ENCODE measurements at places on chromosomes 7 and 10. TPM values are rescaled to one million over a fixed set of nuclear protein-coding genes. Genes with fewer than 3 reads are reported as not detected.

- peak; percentile 16 for DNase-seq
Measured at GRCh38 chr7:16728811-16729210, 24.7 kb upstream of the TSPAN13 start.

- DNase-seq, result no peak
Measured at GRCh38 chr10:61753453-61753852, 90.7 kb downstream of the CABCOCO1 start.

DNA sequence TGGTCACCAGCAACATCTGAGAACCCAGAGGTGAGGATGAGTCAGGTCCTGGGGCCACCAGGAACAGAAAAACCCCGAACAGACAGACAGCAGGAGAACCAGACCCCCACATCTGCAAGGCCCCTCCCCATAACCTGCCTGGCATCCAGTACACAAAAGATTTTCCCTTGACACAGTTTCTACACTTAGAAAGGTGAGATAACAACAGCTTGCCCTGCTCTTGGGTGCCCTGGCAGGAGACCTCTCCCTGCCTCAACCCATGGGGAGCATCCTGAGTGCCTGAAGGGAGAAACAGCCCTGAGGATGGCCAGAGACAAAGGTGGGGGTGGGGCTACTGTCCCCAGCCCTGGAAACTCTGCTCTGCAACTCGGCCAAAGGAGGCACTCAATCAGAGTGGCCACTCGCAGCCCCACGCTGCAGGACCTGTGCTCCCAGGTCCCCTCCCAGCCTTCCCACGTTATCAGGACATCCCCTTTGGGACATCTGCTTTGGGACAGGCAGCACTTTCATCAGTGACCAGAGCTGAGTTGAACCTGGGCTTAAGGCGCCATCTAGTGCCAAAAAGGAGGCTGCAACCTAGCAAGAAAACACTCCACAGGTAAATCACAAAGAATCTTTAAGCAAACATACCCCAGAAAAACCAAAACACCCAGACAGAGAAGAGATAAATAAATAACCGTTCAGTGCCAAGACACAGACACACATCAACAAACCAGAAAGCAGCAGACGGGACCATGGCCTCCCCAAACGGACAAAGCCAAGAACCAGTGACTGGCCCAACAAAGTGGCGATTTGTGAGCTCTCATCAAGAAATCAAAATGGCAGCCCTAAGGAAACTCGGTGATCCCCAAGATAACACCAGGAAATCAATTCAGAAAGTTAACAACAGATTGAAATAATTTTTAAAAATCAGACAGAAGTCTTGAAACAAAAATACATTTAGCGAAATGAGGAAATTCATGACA is 233.7 kb downstream of the PTPRN2 start:
- DNase-seq, result peak; percentile 19

DNA sequence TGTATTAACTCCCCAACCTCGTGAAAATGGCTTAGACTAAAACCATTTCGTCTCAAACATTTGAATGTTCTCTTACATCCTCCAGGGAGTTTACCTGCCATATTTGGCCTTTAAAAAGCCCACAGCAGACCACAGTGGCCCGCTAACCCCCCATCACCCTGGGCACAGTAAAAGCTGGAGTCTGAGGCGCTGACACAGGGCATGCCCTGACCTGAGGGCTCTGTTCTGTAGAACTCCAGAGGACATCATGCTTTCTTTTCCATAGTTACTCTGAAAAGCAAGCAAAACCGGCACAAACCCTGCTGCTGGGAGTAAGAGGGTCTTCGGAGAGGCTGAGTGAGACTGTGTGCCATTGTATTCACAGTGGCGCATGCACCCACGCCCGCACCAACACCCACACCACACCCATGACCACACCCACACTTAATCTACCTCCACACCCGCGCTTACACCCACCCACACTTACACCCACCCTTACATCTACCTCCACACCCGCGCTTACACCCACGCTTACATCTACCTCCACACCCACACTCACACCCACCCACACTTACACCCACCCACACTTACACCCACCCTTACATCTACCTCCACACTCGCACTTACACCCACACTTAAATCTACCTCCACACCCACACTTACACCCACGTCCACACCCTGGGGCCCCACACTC is 32.1 kb downstream of the LRRC27 start:
- peak; percentile 44 for DNase-seq

DNA sequence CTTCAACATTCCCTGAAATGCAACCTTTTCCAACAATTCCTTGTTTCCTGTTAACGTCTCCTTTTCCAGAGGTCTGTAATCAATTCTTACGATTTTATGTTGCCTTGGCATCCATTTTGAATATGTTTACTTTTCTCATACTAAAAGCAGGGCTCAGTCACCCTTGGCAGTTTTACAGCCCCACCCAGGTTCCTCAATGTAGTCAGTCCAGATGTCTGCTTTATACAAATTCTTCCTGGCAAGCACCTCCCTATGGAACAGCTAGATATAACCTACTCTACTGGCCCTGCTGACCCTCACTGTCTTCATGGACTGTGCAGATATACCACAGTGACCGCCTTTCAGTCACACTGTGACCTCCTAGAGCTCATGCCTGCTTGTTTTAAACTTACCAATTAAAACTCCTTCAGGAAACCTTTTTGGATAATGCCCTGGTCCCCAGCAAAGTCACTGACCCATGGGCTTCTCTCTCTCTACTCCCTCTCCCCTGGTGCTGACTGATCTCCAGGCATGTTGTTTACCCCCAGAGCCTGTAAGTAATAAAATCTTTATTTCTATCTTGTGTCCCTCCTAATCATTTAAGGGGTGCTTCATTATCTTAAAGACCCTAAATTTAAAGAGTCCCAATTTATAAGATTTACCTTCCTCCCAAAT is 147.1 kb upstream of the STEAP1 start:
- DNase-seq, result no peak

DNA sequence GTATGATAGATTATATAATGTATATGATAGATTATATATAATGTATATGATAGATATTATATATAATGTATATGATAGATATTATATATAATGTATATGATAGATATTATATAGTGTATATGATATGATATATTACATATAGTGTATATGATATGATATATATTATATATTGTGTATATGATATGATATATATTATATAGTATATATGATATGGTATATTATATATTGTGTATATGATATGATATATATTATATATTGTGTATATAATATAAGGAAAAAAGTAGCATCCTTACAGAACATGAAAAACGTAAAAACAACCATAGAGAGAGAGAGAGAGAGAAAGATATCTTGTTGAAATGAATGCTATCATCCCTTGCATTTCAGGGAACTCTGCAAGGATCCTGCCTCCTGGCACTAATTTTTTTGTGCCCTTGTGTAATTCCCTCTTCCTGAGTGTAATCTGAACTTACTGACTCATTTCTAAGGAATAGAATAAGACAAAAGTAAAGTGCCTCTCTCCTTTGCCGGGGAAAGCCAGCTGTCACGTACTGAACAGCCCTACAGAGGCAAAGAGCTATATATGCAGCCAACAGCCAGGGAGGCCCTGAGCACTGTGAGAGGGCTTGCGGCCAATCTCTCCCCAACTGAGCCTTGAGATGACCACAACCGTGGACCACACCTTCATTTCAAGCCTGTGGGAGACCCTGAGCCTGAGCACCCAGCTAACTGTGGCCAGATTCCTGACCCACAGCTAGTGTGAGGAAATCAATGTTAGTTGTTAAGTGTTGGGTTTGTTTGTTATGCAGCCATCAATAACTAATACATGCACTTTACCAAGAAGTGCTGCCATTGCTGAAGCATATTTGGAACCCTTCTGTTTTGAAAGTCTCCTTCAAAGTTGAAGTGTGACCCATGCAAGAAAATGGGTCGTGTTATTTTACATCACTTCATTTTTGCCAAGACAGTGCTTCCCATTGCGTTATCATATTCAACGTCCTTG is 61.1 kb upstream of the EZH2 start:
- peak; percentile 78 for DNase-seq

DNA sequence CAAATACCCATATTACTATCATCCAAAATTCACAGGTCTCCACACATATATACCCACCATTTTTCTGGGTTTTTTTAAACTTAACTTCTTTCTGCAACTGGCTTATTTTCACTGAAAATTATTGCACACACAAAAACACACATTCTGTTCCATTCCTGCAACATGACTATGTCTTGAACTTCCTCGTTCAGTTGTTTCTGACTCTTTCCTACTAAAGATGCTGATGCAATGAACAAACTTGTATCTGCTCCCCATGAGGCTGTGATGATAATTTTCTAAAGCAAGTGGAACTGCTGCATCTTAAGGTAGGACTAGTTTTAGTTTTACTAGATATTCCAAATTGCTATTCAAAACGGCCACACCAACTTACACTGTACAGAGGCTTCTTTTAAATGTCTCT is 77.7 kb downstream of the OSBPL3 start:
- peak; percentile 77 for DNase-seq

DNA sequence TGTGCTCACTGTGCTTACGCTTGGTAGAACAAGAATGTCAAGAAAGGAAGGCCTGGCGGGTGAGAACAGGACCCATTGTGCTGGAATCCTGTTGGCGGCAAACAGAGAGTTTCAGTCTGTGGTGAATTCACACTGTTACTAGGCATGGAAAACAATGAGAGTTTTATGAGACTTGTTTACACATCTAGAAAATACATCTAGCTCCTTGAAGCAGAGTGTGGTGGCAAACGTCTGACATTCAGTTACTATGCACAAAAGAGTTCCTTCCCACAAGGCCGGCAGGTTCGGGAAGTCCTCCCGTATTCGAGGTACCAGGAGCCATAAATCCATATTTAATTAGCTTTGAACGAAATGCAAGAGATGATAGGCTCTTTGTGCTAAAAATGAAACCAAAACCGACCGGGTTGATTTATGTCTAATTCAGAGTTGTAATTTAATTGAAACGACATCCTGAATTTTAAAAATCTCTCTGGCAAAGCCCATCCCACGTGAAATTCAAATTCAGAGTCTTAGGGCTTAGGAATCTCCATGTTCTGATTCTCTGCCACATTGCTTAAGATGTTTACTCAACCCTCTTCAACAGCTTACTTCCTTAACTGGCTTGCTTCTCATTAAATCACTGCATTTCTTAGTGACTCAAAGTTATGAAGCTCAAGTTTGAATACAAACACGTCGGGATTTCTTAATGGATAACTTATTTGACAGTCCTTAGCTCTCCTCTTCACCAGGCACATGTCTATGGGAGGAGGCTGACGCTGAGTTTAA is 299.9 kb upstream of the PITRM1 start:
- DNase-seq, result peak; percentile 82

- DNase-seq, result no peak
Measured at GRCh38 chr10:54667136-54667535, 133.9 kb downstream of the PCDH15 start.

GRCh38 chr7:79452032-79452494 is 1.4 kb downstream of the MAGI2 start:
- peak; percentile 95 for DNase-seq

DNA sequence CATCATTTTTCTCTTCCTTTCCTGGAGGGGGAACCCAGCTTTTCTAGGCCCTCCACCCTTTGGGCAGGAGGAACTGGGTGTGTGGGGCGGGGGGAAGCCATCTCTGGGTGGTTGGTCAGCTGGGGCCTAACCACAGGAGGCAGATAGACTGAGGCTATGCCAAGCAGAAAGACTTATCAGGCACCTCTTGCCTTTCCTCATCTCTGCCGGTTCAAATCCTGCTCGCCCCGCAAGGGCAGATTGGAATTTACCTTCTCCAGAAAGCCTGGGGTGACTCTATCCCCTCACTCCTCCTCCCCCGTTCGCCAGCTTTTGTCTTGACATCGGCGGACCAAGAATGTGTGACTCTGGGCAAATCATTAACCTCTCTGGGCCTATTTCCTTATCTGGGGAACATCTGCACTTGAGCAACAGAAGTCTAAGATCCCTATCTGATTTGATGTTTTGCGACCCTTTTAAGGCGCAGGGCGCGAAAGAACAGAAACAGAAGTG is 584 bp upstream of the GARS1 start:
- peak; percentile 63 for DNase-seq

DNA sequence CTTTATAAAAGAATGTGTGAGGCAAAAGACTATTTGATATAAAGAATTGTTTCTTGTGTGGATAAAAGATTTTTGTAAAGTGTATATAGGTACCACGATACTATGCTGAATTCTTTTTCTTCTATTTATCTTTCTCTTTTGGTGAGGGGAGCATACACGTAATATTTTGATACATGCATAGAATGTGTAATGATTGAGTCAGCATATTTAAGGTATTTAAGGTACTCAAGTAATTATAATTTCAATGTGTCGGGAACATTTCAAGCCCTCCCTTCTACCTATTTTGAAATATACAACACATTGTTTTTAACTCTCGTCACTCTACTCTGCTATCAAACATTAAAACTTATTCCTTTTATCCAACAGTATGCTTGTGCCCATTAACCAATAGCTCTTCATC is 1221.6 kb upstream of the PHF14 start:
- DNase-seq, result no peak

GRCh38 chr10:19815036-19815730 is 1.0 kb upstream of the PLXDC2 start:
- peak; percentile 17 for DNase-seq

DNA sequence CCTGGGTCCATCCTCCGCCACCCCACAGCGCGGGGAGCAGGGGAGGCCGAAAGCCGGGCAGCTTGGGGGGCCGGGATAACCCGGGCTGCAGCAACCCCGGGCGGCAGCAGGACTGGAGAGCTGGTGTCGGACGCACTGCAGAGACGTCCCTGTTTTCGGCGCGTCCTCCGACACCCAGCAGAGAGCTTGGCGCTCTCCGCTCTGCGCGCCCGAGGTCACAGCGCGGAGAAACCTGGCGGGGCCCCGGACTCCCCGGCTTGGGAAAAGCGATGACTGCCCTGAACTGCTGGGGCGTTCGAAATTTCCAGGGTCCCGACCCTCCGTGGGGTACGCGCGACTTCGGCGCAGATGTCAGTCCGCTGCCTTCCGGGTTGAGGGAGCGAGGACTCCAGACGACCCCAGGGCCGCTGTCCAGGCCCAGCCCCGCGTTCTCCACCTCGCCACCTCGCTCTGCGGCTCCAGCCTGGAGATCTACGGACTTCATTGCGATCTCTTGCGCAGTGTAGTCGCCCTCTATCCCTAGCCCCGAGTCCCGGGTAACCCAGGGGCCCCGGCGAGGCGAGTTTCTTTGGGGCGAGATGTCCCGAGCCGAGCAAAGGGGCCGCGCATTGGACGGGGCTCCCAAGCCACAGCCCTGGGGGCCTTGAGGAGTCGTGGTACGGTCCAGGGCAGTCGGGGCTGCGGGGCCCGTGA is 617 bp upstream of the FOXI2 start:
- DNase-seq, result no peak

DNA sequence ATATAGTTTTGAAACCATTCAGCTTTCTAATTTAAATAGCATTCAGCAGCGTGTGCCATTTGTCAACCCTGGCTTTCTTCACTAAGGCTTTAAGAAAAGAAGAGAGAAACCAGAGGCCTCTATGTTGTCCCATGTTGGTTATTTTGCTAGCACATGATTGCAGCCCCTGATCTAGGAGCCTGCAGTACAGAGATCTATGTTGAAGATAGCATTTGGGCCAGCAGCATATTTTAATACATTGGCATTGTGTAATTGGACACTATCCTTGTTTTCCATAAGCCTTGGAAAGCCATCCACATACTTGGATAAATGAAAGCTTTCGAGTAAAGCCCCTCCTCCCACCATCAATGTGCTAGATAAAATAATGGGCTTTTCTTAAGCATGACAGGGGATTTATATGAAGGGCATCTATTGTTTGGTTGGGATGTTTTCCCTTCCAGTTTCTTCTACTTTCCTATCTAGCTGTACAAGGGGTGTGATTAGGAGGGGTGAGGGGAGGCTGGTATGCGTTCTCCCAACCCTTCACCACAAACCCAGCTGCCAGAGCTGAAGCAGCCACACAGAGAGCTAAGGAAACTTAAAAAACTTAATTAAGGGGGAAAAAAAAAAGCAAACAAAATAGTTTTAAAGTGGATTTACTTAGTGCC is 23.1 kb upstream of the SDHAF3 start:
- DNase-seq, result no peak

The SLC26A5 gene
- total RNA-seq, result not detected

The NUDT13 gene
- total RNA-seq, result 1.7 TPM

The BAMBI gene
- total RNA-seq, result 0.76 TPM
